ENCODE measurements at places on chromosomes 1 and 21.

DNA sequence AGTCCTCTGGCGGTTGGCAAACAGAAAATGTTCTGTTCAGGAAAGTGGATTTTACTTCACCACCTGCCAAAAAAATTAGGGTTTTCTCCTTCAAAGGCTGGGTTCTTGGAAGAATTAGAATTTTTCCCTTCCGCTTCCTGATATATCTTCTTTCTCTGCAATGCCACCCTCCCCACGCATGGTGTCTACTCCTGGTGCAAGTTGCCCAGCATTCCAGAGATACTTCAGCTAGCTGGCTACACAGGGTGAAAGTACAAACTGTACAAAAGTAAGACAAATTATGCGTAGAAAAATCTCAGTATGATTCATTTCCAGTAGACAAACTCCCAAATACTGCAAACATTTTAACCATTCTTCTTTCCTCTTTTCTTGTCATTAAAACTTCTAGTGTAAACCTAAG, 430.1 kb upstream of the ESRRG start:
- no peak for DNase-seq

DNA sequence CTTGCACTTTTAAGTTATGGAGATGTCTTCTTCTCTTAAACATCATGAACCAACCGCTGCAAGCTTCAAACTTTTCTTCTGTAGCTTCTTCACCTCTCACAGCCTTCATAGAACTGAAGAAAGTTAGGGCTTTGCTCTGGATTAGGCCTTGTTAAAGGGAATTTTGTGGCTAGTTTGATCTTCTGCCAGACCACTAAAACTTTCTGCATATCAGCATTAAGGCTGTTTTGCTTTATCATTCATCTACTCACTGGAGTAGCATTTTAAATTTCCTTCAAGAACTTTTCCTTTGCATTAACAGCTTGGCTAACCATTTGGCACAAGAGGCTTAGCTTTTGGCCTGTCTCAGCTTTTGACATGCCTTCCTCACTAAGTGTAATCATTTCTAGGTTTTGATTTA, 43.0 kb upstream of the RGL1 start:
- DNase-seq, result no peak

DNA sequence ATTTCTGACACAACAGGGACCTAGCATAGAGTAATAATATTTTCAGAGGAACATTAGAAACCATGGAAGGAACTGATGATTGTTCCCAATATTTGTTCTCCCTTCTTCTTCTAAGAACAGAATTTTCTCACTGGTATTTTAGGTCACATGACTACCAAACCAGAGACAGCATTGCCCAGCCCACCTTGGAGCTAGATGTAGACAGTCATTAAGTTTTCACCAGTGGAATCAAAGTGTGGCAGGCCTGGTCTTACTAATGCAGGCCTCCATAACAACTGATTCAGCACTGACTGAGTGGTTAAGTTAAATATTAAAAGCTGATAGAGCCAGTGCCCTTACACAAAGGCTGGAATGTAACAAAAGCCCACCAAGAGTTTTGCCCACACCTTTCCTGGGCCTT, 244.4 kb downstream of the ZNF648 start:
- no peak for DNase-seq

DNA sequence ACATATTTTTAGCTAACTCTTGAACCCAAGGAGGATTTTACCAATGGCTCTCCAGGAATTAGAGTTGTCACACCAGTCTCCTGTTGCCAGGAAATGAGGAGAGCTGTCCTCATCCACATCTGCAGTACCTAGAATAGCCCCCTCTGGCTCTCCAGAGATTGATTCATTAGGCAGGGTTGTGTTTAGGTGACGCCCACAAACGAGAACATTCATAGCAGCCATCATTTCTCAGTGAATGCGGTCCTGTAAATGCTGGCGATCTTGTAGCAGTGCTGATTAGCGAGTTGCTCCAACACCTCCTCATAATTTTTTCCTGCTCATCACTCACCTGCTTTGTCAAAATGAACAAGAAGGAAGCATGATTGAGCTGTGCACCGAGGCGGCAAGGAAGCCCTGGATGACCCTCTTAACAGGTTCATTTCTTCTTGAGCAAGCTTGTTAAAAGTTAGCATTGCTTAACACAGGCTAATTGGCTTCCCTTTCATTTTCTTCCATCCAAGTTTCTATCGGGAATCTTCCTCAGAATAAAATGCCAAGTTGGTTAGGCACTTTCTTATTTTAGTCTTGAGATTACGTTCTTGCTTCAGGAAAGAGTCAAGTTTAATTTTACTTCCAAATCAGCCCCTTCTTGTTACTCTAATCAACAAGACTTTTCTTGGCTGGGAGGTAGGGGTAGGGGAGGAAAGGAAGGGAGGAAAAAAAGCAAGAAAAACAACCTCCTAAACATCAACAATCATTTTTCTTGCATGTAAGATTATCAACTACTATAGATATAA, 16.5 kb upstream of the KLHDC8A start:
- DNase-seq, result no peak

DNA sequence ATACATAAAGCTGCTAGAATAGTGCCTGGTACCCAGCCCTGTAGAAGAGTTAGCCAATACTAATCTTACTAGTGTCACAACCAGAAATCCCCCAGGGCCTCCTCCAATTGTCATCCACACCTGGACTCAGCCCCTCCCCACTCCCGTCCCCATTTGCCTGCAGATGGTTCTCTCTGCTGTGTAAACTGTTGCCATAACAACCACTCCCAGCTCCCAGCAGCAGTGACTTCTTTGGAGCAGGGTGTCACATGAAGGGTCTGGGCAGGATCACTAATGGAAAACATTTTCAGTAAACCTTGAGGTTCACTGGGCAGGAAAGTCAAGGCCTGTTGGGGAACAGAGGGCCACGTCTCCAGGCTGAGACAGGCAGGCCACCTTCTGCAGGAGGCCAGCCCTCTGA, 126.0 kb upstream of the IPO9 start:
- no peak for DNase-seq

- DNase-seq, result no peak
These were observed 141.3 kb downstream of the ATG4C start for GRCh38 chr1:62924983-62925790.

DNA sequence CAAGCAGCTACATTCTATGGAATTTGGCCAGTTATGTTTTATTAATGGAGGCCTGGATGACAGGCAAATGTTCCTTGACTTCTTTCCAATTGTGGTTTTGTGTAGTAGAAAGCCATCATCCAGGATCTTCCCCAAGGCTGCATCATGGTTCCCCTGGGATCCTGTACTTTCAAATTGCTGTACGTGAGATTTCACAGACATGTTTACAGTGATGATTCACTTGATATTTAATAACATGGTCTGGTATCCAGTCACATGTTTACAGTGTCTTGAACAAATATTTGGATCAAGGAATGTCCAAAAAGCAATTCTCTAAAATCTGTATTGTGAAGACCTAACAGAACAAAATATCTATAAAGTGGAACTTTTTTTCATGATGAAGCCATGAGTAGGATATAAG, 68.3 kb upstream of the ST6GALNAC3 start:
- no peak for DNase-seq

DNA sequence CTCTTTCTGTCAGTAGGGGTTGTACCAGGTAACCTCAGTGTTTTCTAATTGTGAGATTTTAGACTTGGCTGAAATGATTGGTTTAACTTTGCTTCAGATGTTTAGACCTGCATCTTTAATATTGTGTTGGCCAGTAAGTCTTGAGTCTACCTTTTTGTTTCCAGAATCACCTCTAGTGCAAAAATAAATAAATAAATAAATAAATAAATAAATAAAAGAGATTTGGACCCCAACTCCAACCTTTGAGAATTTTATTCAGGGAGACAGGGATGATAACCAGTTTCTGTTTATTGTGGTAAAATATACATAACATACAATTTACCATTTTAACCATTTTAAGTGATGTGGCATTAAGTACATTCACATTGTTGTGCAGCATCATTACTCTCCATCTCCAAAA, 64.4 kb downstream of the RAVER2 start:
- DNase-seq, result no peak

All from T-helper 9 cell (primary cell).